ENCODE measurements at places on chromosomes 5 and 9.

DNA sequence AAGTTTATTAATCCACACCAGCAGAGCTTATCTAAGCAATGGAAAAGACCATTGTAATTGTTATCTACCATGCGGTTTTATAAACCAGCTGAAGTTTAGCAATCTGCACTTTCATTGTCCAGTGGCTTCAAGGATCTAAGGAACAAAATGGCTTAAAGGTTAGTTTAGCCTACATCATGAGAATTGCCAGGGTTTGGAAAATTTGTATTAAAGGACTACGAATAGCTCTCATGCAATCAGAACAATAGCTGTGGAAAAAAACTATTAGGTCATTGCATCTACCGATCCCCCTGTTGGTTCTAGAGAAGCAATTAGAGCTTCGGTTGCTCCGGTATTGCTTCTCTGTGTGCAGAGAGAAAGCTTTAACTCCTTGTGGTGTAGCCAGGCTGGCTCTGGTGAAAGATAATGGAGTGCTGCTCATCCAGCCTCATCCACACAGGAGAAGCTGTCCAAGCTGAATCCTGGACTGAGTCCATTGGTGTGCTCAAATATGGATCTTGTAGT is 86.3 kb upstream of the SLC12A2 start:
- no peak for DNase-seq

GRCh38 chr9:76878933-76879332 is 27.0 kb downstream of the PRUNE2 start:
- DNase-seq: no peak

- no peak for DNase-seq
Observed at GRCh38 chr9:77827104-77827784, 179.1 kb upstream of the GNA14 start.

DNA sequence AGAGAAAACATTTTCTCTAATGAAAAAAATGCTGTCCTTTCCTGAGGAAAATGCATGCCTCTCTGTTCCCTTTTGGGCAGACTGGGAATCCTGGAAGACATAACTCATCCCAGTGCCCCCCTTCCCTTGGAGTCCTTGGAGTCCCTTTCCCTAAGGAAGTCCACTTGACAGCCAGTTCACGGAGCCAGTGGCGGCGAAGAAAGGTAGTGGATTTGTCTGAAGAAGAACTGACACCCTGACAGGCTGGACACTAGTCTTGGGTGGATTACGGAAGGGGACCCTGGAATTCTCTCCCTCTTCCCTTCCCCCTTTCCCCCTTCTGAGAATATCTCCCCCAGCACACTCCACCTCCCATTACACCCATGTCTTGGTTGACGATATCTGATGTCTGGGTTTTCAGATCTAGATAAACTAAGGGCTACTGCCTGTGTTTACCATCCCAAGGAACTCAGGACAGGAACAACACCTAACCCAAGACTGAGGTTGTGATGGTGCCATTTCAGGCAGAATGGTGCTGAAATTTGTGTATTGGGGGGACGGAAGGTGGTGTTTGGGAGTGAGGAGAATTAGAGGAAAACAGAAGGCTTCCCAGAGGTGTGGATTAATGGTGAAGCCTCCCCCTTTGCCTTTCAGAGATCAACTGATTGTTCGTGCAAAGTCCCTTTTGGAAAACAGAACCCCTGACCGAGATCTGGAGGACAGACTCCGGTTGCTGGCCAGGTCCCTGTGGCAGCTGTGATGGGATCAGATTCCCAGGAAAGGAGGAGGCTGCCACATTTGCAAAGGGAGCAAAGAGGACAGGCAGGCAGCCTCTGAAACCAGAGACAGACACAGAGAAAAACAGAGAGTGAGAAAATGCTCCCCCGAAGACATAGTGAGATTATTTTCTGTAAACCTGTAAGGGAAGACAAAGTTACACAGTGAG is 704 bp downstream of the SPARC start:
- DNase-seq: no peak

DNA sequence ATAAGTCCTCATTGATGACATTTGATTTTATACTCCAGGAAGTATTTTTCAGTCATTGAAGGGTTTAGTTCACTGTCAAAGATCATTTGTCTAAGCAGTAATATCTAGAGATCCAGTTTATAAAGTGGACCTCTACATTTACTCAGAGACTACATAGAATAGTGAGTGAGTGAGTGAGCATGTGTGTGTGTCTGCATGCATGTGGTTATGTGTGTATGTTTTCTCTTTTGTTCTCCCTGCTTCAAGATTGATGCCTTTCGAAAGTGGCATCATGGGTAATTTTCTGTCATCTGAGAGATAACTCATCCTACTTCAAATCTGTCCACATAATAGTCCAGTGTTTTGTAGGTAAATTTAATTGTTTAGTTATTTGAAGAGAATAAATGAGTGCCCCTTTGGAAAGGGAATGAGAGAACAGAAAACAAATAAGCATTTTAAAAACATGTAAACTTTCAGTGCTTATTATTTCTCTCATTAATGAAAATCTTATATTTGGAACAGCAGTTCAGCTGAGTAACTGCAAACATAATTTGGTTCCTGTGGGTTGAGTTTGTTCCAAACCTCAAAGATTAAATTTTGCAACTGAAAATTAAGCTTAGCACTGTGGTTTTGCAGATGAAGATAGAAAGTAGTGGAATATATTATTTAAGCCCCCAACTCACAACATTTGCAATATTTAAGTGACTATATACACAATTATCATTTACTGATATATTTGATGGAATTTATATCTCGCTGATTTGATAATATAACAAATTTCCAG is 1295.1 kb upstream of the C9orf72 start:
- DNase-seq: no peak

DNA sequence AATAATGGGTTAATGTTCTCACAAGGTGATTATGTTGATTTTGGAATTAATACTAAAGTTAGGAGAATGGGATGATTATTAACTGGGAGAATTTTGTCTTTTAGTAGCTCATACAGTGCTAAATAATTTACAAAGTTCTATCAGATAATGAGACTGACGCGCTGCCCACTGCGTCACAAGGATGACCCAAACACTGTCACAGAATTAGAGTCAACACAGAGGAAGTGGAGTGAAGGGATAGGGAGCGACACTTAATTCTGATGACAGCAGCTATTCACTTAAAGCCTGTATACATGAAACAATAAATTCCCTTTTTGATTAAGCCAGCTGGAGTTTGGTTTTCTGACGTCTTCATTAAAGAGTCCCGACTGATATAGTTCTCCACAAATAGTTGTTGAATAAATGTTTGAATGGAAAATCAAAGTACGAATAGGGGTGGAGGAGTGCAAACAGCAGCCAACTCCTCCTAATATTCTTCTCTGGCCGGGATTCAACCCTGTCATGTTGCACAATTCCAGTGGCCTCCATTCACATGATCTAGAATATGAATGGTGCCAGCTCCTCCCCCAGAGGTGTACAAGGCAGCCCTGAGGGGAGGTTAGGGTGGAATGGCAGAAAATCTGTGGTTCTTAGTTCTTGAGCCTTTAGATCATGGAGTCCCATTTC is 140.3 kb downstream of the PCSK1 start:
- DNase-seq: no peak

All from activated CD4-positive, alpha-beta T cell treated with anti-CD3 and anti-CD28 coated beads, Interleukin-2, amount 50 U/mL, for 16 hours (primary cell).